ENCODE measurements at places on chromosomes 12 and 14.

DNA sequence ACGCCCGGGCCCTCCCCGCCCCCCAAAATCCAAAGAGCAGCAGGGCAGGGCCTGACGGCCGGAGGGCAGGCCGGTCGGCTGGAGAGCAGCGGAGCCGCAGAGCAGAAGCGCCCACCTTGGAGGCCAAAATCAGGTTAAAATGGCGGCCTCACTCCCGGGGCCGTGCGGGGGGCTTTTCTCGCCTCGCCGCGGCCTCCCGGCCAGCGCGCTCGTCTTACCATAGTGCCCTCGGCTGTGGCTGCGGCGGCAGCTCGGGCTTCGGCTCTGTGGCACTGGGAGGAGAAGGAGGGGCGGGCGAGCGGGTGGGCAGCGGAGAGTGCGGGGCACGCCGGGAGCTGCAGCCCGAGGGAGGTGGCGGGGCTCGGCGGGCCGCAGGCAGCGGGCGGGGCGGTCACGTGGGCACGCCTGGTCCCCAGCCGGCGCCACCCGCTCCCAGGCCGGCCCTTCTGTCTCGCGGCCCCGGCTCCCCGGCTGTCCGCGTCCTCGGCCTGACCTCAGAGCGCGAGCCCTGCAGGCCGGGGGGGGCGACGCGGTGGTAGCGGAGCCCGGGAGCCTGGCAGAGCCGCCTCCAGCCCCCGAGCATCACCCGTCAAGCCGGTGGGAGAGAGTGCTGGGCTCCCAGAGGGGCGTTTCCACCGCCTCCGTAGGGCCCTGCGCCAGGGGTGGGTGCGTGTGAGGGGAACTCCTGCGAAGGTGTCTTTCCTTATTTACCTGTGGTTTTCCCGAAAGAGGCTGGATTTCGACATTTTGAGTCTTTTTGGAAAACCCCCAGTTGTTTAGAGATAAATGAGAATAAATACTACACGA, at the start of gene CFL2:
CFL2 (minus strand) TSS at position 274 of the 807 bp plus-strand sequence; CDS start at position 221, 53 bp downstream.
- DNase-seq = peak; percentile 84

DNA sequence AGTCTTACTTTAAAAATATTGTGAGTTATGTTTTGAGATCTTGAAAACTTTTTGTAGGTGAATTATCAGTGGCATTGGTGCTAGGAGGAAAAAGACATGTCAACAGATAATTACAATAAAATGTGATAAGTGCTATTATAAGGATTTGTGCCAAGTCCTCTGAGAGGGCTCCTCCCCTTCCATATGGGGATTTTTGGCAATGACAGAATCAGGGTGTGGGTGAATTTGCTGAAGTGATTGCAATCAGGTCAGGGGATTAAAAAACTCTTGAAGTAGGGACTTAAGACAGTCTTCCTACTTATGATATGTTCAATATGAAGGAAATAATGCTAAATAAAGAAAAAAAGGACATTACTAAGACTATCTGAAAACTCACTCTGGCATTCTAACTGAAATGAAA, 122.5 kb downstream of the SLC15A5 start:
- peak; percentile 20 for DNase-seq

DNA sequence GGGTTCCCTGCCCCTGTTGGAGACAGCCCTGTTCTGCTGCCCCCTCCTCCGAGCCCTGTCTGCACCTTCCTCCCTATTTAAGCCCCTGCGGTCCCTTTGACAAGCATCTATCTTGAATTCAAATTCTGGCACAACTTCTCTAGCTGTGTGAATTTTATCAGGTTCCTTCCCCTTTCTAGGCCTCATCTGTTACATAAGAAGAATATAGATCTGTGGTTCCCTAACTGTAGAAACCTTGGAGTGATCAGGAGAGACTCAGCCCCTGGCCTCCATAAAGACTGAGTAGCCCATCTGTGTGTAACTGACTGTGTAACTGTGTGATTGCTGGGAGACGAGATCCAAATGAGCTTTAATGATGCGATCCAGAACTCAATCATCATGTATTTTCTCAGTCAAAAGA, 13.0 kb upstream of the RACGAP1 start:
- no peak for DNase-seq

DNA sequence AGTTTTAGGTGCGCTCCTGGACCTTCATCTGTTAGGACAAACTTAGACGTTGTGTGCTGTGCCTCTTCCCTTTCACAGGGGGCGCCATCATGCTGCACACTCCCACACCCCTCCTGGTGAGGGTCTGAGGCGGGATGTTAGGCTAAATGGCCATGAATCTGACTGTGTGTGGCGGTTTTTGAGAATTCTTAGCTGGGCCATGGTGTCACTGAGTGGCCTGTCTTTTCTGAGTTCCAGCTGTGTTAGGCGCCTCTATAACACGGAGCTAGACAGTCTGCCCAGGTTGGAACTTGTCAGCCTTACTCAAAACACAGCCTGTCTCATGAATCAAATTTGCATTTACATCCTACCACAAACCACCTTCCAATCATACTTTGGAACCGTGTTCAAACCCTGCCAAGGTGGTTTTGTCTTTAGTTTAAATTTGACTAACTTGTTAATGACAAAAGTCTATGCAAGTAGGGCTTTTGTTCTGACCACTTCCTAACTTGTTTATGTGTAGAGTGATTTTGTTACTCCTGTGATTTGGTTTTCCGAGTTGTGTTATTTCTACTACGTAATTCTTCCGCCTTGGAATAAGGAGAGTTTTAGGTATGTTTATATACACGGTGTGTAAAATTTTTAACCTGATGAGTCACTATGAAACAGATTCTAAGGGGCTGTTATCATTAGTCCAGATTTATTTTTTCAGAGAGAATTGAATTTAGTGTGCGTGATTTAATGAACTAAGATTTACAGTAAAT, 19.6 kb downstream of the ACVR1B start:
- DNase-seq = no peak

- no peak for DNase-seq
These were observed 57.4 kb downstream of the APOBEC1 start for GRCh38 chr12:7608184-7608911.

- DNase-seq = no peak
These were observed 14.1 kb upstream of the LRP1-AS start for GRCh38 chr12:57161491-57161890.

- no peak for DNase-seq
These were observed 205.2 kb downstream of the SLC41A2 start for GRCh38 chr12:104752881-104753280.

- DNase-seq = no peak
These were observed 57.9 kb upstream of the SLCO1B1 start for GRCh38 chr12:21073129-21073528.

- DNase-seq = no peak
These were observed 1.3 kb downstream of the PLEKHG3 start for GRCh38 chr14:64705381-64706118.

DNA sequence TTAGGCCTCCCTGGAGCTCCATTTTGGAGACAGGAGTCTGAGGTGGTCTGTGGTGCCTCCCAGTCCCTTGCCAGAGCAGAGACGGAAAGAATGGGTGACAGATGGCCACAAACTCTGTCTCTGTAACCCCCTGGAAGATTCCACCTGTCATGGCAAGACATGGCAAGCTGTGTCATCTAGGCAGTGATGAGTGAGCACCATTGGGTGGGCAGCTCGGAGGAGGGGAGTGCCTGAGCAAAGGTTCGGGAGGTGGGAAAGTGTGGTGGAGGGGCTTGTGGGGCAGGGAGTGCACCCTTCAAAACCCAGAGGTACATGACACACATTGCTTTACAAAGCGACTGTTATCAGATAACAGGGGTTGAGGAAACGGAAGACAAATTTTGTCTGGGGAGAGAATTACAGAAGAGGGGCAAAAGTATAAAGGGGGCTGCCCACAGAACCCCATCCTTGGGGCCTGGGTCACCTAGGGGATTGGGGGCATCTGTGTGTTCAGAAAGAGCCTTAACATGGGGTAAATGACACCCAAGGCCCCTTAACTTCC, 3.5 kb downstream of the RIN3 start:
- no peak for DNase-seq

DNA sequence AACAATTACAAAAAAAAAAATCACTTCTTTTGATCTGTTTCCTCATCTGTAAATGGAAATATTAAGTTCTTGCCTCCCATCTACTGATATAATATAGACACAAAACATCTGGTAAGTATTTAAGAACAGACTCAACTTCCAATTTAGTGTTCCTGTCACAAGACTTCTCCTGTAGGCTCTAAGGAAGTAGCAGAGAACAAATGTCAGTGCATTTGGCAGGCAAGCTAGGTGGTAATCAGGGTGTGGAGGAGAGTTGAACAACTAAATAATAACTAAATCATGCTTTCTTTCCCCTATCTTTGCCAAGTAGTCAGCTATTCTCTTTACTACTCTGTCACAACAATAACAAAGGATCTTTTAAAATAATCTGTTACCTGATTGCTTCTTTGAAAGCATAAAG, 22.1 kb downstream of the BAZ1A start:
- DNase-seq = no peak

DNA sequence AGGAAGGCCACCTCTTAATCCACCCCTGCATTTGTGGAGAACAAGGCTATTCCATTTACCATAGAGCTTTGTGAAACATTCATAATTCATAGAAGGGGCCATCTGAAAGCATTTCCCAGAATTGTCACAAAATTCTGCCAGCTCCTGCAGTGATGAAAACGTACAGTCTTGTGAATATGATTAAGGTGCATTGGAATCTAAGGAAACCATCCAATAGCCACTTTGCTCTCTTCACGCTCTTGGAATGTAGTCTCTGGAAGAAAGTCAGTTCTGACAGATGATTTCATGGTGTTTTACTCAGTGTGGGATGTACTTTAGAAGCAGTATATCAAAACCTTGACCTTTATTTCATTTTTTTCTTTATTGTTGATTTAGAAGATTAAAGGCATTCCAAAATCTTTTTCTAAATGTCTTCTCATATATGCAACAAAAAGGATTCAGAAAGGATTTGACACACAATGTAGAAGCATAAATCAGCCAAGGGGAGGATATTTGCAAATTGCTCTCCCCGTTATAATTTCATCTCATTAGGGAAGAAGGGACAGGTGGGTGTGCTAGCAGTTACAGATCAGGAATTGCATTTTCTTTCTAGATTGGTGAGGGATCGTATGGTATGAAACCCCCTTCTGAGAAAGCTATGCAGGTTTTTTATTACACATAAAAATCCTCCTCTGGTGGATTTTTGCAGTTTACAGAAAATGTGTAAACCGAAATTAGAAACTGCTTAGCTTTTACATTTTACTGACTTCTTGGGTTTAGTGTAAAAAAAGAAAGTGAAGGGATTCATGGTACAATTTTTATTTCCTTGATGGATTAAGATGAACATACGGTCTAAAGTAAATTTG, 390.2 kb downstream of the LRIG3 start:
- no peak for DNase-seq

DNA sequence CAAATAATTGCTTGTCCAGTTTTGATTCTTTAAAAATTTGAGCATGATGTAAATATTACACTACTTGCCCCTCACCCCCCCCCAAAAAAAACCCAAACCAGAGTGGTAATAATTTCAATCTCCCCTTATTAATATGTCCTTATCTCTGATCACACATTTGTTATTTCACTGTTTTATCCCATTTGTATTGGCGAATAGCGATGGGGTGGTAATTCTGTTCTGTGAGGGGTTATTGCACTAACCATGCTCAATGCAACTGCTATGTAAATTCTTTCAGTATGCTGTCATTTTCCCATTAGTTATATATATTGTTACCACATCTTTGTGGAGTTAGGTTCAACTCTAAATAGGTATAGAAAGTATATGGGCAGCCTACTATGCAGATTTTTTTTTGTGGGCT, 1.1 kb downstream of the RIMKLB start:
- no peak for DNase-seq

GRCh38 chr12:127726671-127727315, 540.2 kb upstream of the TMEM132C start:
- DNase-seq = no peak

- no peak for DNase-seq
These were observed 108.3 kb downstream of the CRADD start for GRCh38 chr12:93785249-93786010.

GRCh38 chr14:77082356-77082755, 15.7 kb upstream of the CIPC start:
- DNase-seq = no peak

- DNase-seq = peak; percentile 59
These were observed 12.6 kb downstream of the RXYLT1 start for GRCh38 chr12:63792338-63792737.

GRCh38 chr14:37168721-37169120, 3.7 kb downstream of the SLC25A21 start:
- DNase-seq = no peak

DNA sequence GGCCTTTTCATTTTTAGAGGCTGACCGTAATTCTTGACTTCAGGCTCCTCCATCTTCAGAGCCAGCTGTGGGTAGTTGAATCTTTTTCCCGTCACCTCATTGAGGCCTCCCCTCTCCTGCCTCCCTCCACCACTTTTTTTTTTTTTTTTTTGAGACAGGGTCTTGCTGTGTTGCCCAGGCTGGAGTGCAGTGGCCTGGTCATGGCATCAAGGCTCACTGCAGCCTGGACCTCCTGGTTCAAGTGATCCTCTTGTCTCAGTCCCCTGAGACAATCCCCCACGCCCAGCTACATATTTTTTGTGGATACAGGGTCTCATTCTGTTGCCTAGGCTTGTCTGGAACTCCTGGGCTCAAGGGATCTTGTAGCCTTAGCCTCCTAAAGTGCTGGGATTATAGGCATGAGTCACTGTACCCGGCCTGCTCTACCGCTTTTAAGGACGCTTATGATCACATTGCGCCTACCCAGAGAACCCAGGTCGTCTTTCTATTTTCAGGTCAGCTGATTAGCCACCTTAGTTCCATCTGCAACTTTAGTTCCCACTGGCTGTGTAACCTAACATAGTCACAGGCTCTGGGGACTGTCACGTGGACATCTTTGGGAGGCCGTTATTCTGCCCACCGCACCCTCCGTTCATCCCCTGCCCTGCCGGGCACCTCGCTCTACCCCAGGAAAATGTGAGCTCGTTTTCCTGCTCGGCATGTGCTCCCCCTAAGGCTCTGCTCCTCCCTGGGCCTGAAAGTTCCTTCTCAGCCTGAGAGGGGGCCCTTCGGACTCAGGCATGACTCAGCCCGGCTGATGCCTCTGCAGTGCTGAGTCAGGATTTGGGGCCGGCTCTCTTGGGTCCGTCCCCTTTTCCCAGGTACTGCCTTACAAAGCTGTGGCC, 13.4 kb downstream of the TNFAIP2 start:
- DNase-seq = no peak

DNA sequence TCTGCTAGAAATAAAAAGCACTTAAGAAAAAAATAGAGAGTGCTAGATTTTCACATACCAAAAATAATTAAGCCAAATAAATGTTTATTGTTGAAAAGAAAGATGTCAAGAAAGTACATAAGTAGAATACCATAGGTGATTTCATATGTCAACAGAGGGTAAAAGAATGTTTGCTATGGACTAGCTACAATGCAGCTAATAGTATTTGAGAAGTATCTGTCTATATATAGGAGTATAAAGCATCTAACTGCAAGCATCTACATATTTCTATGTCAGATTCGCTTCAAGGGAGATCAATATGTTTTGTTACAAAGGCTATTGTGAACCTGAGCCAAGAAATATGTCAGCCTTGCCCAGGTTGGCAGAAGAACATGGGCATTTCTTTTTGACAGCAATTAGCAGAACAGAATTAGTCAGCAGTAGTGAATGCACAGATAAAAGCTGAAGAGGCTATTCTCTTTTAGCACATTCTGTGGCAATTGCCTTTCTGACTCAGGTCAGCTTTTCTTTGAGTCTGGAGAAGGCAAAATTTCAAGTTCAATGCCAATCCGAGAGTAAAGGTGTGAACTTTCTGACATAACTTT, 140.1 kb downstream of the ALG10B start:
- no peak for DNase-seq

Data from NCI-H1105 treated with DMSO at 0.1 percent for 48 hours (cell line).